ENCODE measurements at places on chromosomes 7 and 10.

DNA sequence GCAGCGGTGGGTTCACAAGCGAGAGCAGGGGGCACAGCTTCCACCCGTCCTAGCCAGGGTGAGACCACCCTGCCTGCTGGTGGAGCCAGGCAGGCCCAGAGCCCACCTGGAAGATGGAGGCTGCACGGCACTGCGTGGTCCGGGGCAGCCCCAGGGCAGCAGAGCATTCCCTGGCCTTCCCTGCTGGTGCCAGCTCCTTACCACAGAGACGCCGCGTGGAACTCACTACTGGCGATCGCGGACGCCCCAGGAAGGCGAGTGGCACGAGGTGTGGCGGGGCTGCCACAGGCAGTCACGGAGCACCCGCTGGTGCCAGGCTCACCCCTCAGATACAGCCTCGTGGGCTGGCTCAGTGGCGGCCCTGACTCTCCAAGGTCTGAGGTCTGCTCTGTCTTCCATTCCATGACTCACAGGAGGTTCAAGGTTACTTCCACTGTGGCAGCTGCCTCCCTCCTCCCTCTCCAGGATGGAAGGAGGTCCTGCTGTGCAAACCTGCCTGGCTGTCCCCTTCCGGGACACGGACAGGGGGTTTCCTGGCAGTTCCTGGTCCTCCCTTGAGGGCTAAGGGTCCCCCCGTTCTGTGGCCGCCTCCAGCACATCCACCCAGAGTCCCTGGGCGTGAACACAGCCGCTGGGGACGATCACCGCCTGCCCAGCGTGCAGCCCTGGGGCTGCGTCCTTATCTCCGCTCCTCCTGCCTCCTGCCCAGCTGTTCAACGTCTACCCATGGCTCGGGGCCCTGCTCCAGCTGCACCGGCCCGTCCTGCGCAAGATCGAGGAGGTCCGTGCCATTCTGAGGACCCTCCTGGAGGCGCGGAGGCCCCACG lies 3.1 kb downstream of the CYP2W1 start:
- DNase-seq = no peak

GRCh38 chr7:111982133-111982532 lies 224.1 kb downstream of the DOCK4 start:
- DNase-seq = no peak

DNA sequence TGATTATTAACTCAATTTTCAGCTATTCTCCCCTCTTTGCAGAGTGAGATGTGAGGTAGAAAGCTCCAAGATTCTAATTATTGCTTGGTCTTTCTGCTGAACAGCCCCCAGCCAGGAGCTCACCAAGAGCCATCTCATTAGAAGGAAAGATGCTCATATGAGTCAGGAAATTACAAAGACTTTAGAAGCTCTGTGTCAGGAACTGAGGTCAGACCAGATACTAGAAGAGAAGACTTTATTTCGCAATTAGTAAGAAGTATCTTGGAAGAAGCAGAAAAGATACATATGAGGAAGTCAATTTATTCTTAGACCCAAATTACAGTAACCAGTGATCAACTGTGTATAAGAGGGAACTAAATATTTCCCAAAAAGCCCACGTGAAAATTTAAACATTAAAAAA lies 626.9 kb downstream of the ZWINT start:
- no peak for DNase-seq

DNA sequence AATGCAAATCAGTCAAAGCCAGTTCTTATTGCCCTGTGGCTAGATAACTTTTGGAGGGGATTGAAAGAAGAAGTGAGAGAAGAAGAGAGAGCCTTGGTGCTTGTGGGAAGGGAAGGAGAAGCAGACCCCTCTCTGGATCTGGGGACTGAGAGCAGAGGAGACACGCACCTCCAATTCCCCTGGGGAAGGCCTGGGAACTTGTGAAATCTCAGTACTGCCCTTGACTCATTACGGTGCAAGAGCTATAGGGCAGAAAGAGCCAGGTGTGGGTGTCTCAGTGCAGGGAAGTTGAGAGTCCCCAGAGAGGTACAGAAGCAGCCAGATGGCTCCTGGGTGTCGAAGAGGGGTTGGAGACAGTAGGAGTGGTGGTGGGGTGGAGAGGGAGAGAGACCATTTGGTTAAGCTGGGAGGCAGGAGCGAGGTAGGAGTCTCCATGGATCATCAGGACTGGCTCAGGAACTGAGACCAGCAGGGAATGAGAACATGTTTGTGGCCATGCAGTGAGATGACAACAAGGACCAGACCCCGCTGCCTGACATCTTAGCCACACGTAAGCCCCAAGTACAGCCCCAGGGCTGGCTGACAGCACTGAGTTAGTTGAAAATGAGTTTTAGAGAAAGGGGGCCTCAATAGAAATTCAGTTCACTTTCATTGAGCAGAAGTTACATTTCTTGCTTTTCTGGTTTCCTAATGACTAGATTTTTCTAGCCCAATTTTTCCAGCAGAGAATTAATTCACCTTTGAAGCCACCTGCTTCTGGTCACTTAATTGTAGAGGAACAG lies 238.2 kb downstream of the BUB3 start:
- no peak for DNase-seq

GRCh38 chr7:67448271-67448670 lies 451.6 kb downstream of the TYW1 start:
- no peak for DNase-seq

GRCh38 chr7:117871401-117871777 lies 1.9 kb downstream of the CTTNBP2 start:
- no peak for DNase-seq
